ENCODE measurements at places on chromosomes 4 and X.

DNA sequence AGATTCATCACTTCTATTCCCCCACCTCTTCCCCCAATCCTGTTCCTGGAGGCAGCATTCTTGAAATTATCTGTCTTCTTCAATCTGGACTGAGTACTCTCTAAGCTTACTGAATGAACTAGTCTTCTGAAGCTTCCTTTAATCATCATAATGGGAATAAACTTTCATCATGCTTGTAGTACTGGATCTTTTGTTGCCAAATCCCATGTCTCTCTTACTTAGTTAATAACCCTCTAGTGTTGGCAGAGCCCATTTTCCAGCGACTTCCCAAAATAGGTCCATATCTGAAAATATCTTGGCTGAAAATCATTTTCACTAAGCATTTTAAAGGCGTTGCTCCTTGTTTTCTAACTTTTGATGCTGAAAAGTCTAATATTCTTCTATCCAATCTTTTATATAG is 39.6 kb downstream of the RPS6KA3 start:
- DNase-seq: no peak

DNA sequence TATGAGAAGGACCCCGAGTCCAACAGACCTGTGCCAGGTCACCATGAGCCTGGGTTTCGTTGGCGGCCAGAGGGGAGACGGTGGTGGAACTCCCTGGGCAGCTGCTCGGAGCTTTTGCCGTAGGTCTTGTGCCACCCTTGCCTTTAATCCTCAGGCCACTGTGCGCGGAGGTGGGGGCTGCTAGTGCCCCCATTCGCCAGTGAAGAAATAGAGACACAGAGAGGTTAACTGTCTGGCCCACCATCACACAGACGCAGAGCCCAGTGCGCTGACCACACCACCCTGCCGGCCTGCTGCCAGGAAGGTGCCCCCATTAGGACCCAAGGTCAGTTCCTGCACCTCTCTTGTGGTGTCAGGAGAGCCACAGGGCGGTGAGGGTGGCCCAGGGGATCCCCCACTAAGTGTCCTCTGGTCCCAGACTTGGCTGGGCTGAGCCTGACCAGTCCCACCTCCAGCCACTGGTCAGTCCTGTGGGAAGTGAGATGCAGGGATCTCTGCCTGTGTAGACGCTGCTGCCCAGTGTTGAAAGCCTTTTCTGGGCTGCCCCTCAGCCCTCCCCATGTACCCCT is 28.3 kb upstream of the HTRA3 start:
- no peak for DNase-seq

GRCh38 chrX:79336869-79337815 is 30.0 kb downstream of the ITM2A start:
- DNase-seq: no peak

DNA sequence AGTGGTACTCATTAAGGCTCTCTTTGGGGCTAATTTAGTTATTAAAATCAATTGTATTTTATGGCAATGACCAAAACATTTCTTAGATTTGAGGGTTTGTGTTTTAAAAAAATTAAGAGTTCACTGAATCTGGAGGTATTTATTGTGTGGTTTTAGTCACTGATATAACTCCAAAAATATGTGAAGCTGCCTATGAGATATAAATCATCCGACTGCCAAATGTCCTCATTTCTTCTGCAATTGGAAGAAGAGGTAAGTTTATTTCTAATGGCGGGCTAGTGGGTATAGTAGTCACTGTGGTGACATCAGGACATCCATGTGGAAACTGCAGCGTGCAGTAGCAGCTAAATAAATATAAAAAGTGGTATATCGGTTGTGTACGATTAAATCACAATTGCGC is 205.5 kb downstream of the MID1 start:
- no peak for DNase-seq

GRCh38 chr4:165209796-165210195 is 2.4 kb downstream of the KLHL2 start:
- no peak for DNase-seq

GRCh38 chr4:112519689-112520597 is 4.0 kb upstream of the NEUROG2 start:
- no peak for DNase-seq

GRCh38 chrX:11352296-11352741 is 59.1 kb downstream of the AMELX start:
- no peak for DNase-seq

DNA sequence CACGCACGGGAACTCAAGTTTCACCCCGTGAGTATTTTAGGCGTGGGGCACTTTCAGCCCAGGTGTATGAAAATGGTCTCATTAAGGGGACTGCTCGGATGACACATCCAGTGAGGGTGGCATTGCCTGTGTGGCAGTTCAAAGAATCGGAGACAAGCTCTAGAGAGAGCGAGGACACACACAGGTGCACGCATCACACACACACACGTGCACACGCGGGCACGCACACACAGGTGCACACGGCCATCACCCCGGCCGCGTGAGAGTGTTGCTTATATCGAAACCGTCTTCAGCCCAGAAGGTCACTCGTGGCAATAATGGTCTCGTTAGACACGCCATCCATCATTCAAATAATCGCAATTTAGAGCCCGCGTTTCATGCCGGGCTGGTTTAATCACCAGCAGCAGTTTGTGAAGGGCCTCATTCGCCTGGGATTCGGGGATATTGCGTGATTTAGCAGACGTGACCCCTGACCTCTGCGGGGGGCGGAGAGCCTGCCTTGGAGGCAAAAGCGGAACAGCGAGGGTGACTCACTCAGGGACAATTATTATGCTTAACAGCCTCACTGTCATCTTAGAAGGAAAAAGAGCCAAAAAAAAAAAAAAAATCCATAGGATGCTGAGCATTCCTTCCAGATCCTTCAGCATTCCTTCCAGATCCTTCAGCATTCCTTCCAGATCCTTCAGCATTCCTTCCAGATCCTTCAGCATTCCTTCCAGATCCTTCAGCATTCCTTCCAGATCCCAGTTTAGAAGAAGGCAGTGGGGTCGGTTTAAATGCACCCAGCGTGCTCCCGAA is 89.4 kb upstream of the PPP2R3B start:
- no peak for DNase-seq

- no peak for DNase-seq
Observed at GRCh38 chrX:132411310-132411977, 77.4 kb downstream of the MBNL3 start.
